Activated CD8-positive, alpha-beta T cell treated with anti-CD3 and anti-CD28 coated beads, Interleukin-2, amount 10 ng/mL, durations not matched to agents 7 days and 5 days (primary cell): ENCODE measurements at places on chromosomes 7 and 10.

GRCh38 chr7:67406976-67407375 lies 410.3 kb downstream of the TYW1 start:
- DNase-seq: no peak

DNA sequence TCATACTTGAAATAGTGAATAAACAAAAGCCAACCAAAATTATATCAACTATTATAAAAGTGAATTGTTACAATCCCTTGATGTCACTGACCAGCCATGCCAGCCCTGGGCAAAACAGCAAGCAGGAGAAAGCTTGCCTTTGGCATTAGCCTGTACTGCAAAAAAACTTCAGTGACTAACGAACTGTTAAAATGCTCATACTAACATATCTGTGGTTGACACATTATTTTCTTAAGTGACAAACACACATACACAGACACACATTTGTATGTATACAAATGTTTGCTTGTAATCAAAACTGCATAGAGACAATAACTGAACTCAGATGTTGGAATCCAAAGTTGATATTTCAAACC lies 29.5 kb downstream of the CHCHD3 start:
- DNase-seq: no peak

DNA sequence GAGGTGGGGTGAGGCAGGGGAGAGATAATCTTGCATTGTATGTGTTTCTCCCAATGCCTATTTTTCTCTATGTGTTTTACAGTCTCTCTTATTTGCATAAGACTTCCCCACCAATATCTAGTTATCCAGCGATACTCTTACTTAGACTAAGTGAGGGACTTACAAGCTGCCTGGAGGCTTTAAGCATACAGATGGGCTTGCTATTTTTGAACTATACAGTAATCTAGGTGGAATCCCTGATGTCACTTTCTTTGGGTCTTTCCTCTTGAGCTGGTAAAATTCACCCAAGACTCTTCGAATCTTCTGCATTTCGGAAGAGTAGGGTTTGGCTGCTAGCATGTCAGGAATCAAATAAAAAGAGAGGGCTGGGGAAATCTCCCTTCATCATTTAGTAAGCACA lies 76.6 kb downstream of the NDUFB2 start:
- DNase-seq: no peak

DNA sequence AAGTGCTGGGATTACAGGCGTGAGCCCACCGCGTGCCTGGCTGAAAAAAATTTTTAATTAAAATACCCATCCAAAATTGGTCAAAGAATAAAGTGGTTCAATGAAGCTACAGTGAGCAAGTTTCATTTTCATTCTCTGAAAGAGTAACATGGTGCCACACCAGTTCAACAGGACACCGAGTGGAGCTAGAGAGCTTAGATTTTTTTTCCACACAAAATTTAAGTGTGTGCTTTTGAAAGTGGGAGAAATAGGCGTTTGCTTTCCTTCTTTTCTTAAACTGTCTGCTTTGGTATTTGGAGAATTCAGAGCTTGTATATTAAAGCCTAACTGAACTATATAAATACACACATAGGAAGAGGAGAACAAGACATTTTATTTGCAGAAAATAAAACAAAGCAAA lies 43.4 kb downstream of the BPGM start:
- DNase-seq: no peak
